GM04504 (cell line): ENCODE measurements at places on chromosomes 3 and 15.

DNA sequence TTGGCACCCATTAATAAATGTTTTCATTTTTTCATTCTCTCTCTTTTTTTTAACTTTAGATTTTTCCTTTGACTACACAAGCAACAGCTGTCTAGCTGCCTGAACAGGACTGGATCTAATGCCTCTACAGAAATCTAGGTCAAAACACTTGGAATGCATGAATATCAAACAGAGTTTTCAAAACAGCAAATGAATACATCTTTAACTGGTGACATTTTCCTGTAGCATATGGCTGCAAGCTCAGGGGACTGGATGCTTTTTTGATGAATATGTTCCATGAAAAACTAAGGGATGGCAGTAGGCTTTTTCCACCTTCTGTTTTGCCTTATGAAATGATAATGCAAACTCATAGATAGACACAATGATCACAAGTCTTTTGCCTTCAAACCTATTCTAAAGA, 661.7 kb downstream of the MCTP2 start:
- no peak for DNase-seq

DNA sequence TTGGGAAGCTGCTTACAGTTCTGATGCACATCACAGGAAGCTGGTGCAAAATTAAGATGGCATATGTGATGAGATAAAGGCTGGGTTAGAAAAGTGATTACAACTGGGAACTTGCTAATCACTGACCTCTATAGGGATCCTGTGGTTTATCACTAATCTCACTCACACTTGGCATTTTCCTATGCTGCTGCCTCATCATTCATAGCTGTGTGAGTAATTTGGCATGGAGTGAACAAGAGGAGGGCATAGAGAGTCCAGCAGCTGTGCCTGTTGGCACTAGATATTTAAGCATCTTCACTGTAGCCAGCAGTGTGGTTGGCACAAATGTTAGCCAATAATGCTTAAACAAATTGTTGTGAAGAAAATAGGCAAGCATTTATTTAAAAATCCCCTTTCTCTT, 217.7 kb upstream of the CGNL1 start:
- no peak for DNase-seq

- DNase-seq: no peak
Measured at GRCh38 chr15:95606551-95606950, 723.9 kb upstream of the NR2F2 start.

DNA sequence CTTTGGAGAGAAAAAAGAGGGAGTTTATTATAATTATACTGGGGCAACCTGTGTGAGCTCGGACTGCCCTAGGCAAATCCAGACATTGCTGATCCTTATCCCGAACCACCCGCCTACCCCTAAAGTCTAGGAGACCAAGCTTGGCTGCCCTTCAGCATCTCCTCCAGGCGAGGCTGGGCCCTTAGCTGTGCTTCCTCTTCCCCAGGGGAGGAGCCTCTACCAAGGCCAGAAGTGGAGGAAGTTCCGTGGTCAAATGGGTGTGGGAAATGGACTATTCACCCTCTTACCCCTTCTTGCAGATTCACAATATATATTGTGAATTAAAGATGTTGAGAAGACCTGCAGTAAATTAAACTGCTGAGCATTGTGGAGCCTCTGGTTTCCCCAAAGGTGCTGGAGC, 158.3 kb upstream of the HES1 start:
- DNase-seq: no peak

GRCh38 chr3:188337232-188337631, 183.3 kb downstream of the LPP start:
- DNase-seq: no peak

DNA sequence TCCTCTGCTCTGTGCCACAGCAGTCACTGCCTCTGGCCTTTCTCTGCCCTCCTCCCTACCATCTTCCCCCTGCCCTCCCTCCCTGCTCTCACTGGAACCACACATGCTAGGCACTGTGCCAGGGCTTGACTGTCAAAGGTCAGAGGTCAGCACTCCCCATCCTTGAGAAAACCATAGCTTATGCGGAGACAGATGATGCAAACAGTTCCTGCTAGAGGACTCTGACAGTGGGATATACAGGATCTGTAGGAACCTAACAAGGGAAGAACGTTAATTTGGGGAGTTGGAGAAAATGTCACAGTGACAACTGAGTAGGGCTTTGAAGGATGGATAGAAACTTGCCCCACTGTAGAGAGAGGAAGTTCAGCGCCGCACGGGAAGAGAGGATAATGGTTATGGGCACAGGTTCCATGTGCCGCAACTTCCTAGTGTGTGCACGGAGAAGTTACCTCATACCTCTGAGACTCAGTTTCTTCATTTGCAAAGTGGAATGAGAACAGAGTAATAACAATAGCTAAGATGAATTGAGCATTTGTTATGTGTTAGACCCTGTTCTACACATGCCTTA, 29.3 kb upstream of the XYLB start:
- DNase-seq: no peak

GRCh38 chr3:130529486-130530215, 12.7 kb downstream of the COL6A6 start:
- no peak for DNase-seq

- DNase-seq: no peak
Measured at GRCh38 chr15:53843869-53844569, 84.6 kb upstream of the WDR72 start.

- no peak for DNase-seq
Measured at GRCh38 chr15:70274255-70274880, 176.7 kb upstream of the TLE3 start.

DNA sequence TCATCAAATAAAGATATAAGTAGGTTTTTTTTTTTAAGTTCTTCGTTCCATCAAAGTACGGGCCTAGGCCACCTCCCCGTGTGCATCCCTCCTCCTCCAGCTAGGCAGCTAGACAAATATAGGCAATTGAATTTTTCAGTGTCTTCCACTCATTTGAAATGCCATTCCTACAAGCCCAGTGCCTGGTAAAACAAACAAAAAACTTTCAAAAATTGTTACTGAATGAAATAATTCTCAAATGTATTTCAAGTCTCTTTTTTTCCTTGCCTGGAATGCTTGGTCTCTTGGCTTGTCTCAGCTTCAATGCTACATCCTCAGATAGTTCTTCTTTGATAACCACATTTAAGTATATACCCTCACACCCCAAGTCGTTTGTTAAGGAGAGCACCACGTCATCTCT, 3.8 kb downstream of the EIF2AK4 start:
- no peak for DNase-seq

- DNase-seq: no peak
Measured at GRCh38 chr3:67414740-67415139, 239.7 kb downstream of the SUCLG2 start.

DNA sequence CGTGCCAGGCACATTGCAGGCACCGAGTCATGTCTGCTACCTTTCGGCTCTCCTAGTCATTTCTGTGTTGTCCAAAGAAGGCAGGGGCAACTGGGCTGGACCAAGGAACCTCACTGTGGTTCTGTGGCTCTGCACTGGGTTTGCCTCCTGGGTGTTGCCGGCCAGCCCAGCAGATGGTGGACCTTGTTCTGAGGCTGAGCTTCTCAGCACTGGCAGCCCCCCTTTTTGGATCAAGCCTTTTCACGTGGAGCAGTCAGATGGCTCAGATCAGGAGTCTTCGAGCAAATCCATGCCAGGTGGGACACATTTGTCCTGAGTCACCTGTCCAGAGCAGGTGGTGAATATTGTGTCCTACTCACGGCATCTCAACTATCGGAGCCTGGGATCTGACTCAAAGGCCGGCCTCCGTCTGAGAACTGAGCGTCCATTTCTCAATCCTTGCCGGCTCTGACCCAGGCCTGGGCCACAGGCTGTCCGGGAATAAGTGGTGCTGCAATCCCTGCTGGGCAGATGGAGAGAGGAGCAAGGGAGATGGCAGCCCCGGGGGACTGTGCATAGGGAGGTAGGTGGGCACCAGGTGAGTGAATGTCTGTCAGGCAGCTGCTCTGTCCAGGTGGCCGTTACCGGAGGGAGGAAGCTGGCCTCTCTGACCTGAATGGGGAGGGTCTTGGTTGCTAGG, at the start of gene IL16:
TSS of gene IL16 (plus strand) at position 304 of the 679 bp plus-strand sequence. CDS start 28,521 bp downstream, outside the sequence.
- DNase-seq: no peak

- no peak for DNase-seq
Measured at GRCh38 chr3:190229632-190230424, 92.4 kb downstream of the CLDN1 start.

GRCh38 chr3:120741320-120741719, 996 bp downstream of the RABL3 start:
- DNase-seq: no peak

DNA sequence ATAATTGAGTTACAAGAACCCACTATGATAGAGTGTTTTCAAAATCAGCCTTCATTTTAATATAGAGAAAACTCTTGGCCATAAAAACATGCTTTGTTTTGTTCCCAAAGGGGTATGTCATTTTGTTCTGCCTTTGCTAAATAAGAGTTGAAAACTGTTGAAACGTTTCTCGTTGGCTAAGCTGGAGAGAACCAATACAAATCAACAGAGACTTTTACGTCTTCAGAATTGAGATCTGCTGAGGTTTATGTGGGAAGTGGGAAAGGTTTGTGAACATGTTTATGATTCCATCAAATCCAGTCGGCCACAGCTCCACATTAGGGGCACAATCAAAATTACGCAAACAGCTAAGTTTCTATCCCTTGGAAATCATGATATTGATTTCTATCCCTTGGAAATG, 102.0 kb downstream of the IGF2BP2 start:
- DNase-seq: no peak

DNA sequence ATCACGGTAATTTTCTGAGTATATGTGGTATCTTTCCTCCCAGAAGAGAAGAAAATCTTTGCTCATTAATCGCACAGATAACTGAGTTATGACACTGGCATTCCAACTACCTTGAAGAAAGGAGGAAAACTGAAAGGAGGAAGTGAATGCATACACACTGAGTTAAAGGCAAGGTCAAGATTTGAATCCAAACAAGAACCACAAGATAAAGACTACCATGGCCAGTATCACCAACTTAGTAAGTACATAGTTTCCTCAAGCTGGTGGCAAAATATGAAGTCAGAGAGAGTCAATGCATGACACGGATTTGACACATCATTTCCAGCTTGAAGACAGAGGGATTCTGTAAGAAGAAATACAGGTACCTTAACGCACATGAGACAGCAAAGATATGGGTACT, 287.5 kb downstream of the ULK4 start:
- DNase-seq: no peak

- no peak for DNase-seq
Measured at GRCh38 chr3:156601497-156601896, 46.6 kb upstream of the SSR3 start.

- DNase-seq: peak; percentile 20
Measured at GRCh38 chr3:160486459-160486869, 36.9 kb upstream of the TRIM59 start.

- no peak for DNase-seq
Measured at GRCh38 chr3:59251869-59252268, 202.0 kb upstream of the CFAP20DC start.

DNA sequence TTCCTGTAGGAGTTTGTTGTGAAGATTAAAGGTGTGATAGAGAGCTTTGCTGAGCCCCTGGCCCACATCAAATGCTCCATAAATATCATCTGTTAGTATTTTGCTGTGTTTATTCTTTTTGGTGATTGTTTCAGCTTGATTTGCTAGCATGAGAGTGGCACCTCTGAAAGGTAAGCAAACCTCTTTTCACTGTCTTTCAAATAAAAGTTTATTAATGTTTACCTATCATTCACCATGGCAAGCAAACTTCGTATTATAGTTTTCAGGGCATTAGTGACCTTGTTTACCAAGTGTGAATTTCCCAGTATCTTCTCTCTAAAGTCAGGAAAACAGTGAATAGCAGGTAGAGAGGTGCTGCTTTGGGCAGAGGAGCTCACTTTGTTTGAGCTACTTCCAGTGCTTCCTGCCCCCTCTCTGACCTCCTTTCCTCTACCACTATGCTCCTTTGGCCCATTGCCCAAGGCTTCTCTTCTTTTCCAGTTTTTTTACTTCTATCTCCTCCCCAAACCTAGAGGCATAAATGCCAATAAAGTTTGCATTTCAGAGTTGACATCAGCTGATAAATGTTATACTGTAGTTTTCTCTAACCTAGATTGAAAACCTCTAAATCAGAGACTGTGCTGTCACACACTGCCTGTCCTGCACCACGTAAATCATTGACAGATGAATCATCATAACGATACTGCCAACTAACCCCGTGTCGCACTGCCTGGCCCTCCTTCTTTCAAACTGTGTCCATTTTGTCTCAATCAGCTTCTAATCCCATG, 569.0 kb downstream of the TUSC7 start:
- DNase-seq: no peak

DNA sequence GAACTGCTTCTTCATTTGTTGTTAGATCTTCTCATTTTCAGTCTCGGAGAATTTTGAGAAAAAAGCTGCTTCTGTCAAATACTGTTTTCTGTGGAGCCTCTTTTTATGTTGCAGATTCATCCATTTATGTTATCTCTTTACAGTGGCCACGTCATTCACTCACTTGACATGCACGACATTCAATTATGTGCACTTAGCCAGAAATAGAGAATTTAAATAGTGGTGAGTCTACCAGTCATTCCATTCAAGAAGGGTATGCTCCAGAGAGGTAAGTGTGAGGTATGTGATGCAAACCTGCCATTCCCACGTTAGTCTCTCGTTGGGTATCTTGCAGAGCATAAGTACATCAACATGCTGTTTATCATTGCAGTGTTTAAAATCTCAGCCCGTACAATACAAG, 9.8 kb downstream of the ARPP19 start:
- no peak for DNase-seq

DNA sequence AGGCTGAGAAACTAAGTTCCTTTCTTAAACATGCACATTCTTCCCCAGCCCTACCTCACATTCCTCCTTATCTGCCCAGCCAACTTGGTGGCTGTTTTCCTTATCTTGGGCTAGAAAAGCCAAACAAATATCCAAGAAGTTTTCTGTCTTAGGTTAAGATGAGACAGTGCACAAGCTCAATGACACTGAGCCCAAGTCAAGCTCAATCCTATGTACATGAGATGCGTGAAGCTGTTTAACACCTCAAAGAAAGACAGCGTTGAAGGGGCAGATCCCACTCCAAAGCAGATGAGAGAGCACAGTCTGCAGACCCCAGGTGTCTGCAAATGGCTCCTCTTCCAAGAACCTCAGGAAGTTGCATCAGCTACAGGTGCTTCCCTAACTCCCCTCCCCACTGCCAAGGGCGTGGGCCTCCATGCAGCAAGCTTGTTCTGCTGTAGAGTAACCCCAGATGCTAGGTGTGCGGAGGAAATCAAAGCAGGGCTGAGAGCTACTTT, 16.6 kb downstream of the LRRC2 start:
- DNase-seq: no peak

- DNase-seq: no peak
Measured at GRCh38 chr3:7667774-7668173, 806.9 kb downstream of the GRM7 start.

- DNase-seq: no peak
Measured at GRCh38 chr3:129593595-129594339, 12.7 kb downstream of the PLXND1 start.

DNA sequence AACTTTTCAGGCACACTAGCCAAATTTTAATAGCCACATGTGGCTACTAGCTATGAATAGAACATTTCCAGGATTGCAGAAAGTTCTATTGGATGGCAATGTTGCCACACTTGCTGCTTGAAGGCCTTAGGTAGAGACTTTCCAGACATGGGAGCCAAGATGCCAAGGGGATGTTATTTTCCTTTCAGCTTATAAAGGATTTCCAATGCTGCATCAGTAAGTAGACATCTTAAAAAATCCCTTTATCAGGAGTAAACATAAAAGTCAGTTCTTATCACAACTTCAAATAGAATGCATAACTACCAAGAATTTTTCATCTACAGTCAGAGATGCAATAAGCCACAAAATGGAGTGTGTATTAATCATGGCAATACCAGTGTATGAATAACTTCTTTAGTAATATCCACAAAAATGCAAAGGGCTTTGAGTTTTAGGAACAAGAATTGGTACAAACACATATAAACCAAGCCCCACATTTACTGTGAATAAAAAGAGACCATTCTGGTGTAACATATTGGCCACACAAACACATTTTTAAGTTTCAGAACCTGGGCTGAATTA, 457.1 kb upstream of the ADAMTS9 start:
- DNase-seq: no peak
